ENCODE measurements at places on chromosomes 5 and 9. TPM values are rescaled to one million over a fixed set of nuclear protein-coding genes. Genes with fewer than 3 reads are reported as not detected.

The SPATA31C1 gene
- not detected for total RNA-seq

The POLR1E gene
- total RNA-seq: 9.6 TPM

The INSL4 gene
- total RNA-seq: not detected

The DOK3 gene
- 2.6 TPM for total RNA-seq

The PFN3 gene
- total RNA-seq: not detected

The FOXD4L3 gene
- total RNA-seq: not detected

The CARD6 gene
- 8.0 TPM for total RNA-seq

The TAF11L5 gene
- not detected for total RNA-seq
